ENCODE measurements at places on chromosomes 2 and 18.

DNA sequence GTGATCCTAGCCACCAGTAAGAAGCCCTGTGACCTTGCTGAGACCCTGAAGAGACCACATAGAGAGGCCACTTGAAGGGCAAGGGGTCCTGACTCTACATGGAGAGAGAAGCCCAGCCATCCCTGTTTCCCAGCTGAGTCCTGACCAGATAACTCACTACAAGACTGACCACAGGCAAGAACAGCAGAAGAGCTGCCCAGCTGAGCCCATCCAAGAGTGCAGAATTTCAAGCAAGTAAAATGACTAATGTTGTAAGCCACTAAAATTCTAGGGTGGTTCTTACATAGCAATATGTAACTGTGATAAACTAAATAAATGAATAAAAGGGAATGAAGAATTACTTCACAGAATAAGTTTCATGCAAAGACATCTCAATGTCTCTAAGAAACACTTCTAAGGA lies 58.4 kb upstream of the WIPF1 start:
- no peak for DNase-seq

DNA sequence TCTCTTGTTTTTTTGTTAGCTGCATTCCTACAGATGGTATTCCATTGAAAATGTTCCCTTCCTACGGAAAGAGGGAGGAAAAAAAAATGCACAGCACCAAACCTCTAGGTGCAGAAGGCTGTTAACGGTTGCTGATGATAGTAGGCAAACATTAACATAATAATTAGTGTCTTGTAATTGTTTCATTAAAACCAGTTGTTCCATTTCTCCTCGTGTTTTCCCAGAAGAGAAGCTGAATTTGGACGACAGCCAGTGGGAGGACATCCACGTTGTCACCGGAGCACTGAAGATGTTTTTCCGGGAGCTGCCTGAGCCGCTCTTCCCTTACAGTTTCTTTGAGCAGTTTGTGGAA lies 494.7 kb downstream of the ARHGAP15 start:
- DNase-seq: no peak

DNA sequence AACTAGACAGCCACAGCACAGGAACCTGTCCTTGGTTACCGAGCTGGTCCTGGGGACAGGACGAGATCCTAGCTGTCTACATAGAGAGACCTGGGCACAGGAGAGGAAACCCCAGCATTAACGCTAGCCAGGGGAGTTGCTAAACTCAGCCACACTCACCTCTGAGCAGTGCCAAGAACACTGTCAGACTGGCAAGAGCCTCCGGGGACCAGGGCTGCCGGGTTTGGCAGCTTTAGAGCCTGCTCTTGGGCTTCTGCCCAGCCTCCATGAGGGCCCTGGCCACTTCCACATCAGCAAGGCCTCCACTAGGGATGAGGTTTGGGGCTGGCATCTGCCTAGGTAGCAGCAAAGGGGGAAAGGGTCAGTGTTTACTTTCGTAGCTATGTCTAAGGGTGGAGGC lies 6.7 kb downstream of the TMBIM1 start:
- DNase-seq: peak; percentile 64

DNA sequence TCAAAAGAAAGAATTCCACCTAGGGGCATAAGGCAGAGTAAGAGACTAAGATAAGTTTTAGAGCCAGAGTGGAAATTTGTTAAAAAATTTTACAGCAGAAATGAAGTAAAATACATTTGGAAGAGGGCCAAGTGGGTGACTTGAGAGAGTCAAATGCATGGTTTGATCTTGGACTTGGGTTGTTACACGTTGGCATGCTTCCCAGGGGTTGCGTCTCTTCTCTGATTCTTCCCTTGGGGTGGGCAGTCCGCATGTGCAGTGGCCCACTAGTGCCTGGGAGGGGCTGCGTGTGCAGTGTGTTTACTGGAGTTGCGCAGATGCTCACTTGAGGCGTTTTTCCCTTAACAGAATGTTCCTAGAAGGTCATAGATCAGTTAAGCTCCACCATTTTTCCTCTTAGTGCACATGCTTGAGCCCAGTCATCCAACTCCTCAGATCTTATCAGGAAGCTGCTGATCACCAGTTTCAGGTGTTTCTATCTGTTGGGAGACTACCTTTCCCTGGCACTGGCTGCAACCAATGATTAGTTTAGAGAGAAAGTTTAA lies 13.1 kb downstream of the SEH1L start:
- no peak for DNase-seq

DNA sequence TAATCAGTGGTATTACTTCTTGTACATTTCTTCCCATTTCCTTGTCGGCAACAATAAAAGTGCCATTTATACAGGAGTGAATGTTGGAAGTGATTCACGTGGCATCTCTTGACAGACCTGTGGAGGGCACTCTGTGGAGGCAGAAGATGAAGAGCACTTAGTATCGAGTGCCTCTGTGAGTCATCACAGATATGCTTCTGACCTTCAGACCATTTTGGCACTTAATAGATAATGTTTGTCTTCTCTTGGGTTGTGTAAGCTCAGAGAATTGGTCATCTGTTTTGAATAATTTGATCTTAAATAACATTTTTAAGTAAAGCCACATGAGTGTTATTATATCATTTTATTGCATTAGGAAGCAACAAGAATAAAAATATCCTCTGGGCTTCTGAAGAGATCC lies 305.5 kb downstream of the PTPRM start:
- no peak for DNase-seq

- no peak for DNase-seq
Measured at GRCh38 chr2:217791551-217791950, 211.2 kb downstream of the TNS1 start.

DNA sequence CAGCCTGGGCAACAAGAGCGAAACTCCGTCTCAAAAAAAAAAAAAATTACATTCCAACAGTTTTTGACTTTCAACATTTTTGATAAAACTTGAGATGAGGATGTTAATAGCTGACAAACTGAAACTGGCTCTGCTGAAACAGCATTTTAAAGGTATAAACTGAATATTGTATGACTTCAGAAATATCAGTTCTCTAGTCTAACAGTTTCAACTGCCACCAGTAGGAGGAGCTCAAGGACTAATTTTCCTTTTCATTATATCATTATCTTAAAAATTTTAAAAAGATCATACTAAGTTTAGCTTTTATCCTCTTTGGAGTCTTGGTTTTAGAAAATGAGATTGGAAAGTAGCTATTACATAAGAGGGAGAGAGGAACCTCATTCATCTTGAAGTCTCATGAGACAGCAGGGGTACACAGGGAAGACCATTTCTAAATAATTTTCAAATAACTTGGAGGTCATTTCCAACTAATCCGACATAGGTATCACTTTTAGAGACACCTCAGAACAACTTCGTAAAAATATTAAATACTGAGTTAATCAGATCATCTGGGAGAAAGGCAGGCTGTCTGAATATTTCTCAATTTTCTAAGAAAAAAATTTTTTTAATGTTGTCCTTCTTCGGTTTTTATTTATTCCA lies 37.6 kb upstream of the MCM6 start:
- peak; percentile 37 for DNase-seq

DNA sequence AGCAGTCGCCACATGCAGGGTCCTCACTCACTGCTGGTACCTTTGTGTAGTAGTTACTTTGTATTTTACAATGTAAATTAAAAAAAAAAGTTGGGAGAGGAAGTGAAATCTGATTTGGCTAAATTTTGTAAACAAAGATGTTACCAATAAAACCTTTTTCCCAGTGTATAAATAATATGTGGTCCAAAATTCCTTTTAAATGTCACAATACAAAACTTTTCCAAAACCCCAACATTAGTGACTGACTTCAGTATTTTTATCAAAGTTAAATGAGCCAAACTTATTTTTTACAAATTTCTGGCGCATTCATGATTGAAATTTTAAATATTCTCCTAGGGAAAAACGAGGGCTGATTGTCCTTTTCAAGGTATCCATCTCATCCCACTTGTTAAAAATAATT lies 239.9 kb downstream of the AGAP1 start:
- no peak for DNase-seq

DNA sequence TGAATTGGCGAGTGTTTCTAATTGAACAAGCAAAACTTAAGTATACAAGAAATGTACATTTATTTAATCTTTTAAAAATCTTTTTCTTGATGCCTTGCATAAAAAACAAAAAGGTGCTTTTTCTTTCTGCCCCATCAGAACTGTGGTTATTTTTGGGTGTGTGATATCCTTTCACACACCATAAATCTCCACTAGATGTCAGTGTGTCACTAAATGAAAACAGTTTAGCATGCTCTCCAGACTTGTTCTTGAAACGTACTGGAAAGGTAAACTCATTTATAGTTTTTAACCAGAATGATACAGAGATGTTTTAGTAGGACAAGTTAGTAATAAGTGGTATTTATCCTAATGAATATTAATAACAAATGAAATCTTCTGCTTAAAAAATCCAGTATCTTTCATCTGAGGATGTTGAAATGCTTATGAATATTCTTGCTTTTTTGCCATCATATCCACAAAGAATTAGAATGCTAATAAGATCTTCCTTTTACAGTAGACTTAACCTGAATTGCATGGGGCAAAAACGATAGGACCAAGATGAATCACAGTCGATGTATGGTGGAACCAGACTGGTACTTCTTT lies 96.8 kb downstream of the UBE2E3 start:
- DNase-seq: peak; percentile 39

- no peak for DNase-seq
Measured at GRCh38 chr2:149544692-149545091, 42.9 kb downstream of the MMADHC start.

DNA sequence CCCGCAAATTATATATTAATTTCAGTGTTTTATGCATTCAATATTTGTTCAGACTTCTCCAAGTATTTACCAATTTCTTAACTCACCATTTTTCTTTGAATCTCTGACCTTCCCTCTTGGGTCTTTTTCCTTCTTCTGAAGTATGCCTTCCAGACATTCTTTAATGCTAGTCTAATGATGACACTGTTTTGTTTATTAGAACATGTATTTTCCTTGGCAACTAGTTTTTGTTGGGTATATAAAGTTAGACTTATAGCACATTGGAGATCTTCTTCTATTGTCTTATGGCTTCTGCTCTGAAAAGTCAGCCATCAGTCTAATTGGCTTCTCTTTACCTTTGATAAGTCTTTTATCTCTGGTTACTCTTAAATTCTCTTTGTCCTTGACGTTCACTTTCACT lies 423.2 kb upstream of the NRP2 start:
- DNase-seq: no peak

DNA sequence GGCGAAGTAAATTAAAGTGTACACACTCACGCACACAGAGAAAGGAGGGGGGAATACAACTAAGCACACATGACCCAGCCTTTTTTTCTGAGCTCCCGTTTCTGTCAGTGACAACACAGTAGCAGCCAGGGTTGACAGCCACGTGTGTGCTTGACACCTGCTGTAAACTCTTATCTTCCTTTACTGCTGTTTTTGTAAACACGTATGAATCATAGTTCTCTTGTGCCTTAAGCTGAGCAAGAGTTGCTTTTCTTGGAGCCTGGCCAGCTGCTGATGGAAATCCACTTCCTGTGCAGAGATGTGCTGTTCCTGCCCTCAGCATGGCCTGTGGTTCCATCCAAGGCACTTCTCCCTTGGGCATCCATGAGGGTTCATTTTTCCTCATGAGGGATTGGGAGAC lies 561.9 kb downstream of the GALR1 start:
- DNase-seq: no peak

DNA sequence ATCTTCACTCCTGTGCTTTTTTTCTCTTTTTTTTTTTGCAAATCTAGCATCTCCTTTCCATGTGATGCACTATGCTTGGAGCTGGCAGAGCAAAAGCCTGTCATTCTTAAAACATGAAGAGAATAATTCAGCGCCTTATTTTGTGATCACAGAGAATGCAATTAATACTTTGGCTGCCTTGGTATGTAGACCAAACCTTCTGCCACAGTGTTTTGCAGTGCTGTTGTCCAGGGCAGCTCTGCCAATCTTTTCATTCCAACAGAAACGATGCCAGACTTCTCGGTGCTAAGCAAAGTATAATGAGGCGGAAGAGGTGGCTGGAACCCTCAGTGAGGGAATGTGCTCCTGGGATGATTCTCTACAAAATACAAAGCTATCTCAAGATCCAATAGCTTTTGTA lies 25.6 kb downstream of the BCL2 start:
- no peak for DNase-seq

GRCh38 chr2:177552422-177553175 lies 160.0 kb downstream of the AGPS start:
- DNase-seq: peak; percentile 91

Data from D341Med (cell line).